Activated effector memory CD4-positive, alpha-beta T cell treated with Interleukin-2 at 50 U/mL for 16 hours (primary cell): ENCODE measurements at places on chromosomes 11 and 22.

GRCh38 chr11:74566146-74566960, 26.0 kb upstream of the POLD3 start:
- no peak for DNase-seq

GRCh38 chr22:49324527-49325491, 502.9 kb downstream of the BRD1 start:
- no peak for DNase-seq

GRCh38 chr11:123581651-123582399, 72.6 kb downstream of the SCN3B start:
- no peak for DNase-seq

GRCh38 chr11:76543006-76543703, 98.3 kb downstream of the EMSY start:
- no peak for DNase-seq

GRCh38 chr22:33601062-33601461, 319.2 kb downstream of the LARGE1 start:
- DNase-seq: no peak

DNA sequence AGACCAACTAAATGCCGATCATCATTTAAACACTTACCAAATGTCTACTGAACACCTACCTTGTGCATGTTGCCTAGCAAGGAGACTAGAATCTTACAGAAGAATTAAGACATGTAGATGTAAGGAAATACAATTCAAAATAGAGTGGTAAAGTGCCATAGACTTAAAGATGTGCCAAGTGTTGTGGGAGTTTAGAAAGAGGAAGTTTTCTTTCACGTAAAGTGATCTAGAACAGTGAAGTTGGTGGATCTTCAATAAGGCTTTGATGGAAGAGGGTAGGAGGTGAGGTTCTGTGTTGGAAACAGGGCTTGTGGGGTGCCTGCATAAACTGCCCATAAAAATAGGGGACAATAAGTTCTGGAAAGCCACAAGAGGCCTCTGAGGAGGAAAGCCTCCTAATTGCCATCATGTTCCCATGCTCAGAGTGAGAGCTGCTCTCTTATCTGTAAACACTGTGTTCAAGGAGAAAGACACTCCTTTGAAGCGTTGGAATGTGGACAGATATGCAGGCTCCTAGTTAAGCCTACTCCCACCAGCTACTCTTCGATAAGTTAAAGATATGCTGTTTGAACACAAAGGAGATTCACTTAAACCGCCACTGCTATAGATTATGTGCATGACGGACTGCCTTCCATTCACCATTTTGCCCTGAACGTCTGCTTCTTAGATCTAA, 66.7 kb downstream of the HSD17B12 start:
- DNase-seq: no peak

DNA sequence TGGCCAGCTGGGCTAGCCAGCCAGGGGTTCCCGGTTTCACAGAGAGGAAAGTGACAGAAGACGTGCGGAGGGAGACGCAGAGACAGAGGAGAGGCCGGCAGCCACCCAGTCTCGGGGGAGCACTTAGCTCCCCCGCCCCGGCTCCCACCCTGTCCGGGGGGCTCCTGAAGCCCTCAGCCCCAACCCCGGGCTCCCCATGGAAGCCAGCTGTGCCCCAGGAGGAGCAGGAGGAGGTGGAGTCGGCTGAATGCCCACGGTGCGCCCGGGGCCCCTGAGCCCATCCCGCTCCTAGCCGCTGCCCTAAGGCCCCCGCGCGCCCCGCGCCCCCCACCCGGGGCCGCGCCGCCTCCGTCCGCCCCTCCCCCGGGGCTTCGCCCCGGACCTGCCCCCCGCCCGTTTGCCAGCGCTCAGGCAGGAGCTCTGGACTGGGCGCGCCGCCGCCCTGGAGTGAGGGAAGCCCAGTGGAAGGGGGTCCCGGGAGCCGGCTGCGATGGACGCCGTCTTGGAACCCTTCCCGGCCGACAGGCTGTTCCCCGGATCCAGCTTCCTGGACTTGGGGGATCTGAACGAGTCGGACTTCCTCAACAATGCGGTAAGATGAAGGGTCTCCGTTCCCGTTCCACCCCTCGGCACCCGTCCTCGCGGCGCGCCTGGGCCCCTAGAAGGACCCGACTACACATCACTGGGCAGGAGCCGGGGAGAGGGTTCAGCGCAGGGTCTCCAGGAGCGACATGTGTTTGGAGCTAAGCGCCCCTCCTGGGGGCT, at the start of gene CREB3L1:
Gene CREB3L1, plus strand, starts transcription at position 41 of the 765 bp plus-strand sequence. Its CDS starts 450 bp downstream, at position 491.
- no peak for DNase-seq

GRCh38 chr11:134244593-134244992, 8.6 kb downstream of the THYN1 start:
- DNase-seq: no peak

GRCh38 chr22:19756288-19757128, 4.1 kb upstream of the TBX1 start:
- DNase-seq: peak; percentile 59

- DNase-seq: no peak
Measured at GRCh38 chr11:10499452-10499851, 41.5 kb downstream of the RNF141 start.

DNA sequence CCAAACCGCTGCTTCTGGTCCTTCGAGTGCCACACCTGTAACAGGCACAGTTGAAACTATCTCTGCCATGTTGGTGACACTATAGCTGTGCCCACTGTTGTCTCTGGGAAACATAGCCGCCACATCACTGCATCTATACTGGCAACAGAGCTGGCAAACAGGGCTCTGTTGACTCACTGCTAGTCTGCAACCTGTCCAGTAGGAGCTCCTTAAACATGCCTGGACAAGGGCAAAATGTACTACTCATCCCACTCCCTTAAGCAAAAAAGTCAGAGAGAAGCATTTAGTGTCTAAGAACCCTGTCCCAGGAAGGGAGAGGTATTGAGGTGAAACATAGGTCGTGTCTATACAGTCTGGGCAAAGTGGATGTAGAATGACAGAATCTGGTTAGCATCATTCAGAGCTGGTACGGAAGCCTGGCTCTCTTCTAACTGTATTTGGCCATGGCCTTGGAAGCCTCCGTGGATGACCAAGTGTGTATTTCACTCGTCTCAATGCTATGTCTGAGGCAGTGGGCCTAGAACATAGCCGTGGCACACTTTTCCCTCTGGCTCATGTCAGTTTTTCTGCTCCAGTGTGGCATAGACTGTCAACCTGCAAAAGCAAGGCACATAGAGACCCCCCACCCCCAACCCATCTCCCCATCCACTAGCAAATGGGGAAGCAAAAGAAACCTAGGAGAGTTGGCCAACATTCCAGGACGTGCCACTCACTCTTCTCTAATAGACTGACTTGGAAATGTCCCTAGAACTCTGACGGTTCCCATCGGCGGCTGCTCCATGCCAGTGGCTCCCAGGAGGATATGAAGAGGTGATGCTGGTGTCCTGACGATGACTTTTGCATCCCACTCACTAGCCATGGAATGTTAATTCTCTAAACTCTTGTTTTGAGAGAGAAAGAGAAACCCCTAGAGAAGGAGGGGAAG, 21.4 kb upstream of the PISD start:
- DNase-seq: no peak

DNA sequence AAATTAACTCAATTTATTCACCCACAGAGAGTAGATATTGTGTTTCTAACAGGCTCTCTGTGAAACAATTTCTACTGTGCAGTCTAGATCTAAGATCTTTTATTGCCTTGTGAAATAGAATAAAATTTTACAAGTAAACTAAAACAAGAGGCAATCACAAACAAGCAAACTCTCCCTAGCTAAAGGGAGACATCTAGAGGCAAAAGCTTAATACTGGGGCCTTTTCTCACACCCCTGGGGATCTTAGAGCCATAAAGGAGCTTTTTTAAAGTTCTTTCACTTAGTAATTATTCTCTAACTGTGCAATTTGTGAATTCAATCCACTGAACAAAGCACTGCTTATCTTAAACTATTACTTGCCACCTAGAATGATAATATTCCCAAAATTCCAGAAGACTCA, 19.7 kb downstream of the ALG9 start:
- no peak for DNase-seq

- peak; percentile 9 for DNase-seq
Measured at GRCh38 chr11:9459667-9460321, 1.0 kb upstream of the ZNF143 start.

GRCh38 chr11:127919206-127920000, 668.0 kb downstream of the ETS1 start:
- DNase-seq: no peak

- DNase-seq: peak; percentile 53
Measured at GRCh38 chr11:75474878-75475766, 42.1 kb upstream of the KLHL35 start.

DNA sequence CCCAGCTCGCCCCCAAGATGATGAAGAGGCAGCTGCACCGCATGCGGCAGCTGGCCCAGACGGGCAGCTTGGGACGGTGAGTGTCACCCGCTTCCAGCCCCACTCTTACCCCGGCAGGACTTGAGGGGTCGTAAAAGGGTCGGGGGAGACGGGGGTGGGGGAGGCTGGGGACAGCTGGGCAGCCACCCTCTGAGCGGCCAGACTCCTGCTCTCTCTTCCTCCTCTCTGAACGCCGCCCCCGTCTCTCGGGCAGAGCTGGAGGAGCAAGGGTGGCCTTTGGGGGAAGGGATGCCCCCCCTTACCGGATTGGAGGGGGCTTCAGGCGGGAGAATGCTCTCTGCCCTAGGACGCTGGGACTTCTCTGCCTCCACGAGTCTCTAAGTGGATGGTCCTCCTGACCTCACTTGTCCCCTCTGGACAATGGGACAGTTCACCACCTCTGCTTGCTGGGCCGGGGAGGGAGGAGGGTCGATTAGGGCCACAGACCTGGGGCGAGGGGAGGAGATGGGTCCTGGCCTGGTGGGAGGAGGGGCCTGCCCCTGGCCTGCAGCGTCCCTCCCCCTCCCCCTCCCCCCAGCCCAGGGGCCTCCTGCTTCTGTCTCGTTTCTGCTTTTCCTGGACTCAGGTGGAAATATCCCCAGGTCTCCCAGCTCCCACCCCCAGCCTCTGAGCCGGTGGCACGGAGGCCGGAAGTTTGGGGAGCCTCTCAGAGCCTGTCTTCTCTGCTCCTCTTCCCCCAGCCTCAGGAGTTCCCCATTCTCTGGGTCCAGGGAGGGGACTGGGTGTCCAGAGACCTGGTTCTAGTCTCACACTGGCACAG, 512 bp downstream of the SH3BP1 start:
- no peak for DNase-seq

DNA sequence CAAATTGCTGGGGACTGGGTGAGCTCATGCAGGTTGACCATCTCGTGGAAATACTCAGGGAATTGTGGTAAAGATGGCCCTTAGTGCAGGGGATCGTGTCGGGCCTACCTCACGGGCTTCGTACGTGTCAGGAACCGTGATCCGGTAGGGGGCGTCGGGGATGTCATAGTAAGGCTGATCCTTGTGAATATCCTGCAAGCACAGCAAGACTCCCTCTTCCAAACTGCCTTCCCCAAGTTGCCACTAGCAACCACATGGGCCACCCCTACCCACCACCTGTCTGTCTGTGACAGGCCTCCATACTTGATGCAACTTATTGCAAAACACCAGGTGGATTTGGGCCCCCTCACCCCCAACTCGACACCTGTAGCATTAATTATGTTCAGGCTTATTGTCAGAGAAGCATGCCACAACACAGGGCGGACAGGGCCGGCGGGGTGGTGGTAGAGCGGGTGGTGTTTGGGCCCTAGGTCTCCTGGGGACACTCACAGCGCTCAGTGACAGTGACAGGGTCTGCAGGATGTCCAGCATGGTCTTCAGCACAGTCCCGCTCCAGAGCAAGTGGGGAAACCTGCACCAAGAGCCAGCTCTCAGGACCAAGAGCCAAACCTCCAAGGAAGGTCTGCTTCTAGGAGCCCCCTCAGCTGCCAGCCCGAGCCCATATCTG, 22.6 kb upstream of the SERPIND1 start:
- DNase-seq: no peak

DNA sequence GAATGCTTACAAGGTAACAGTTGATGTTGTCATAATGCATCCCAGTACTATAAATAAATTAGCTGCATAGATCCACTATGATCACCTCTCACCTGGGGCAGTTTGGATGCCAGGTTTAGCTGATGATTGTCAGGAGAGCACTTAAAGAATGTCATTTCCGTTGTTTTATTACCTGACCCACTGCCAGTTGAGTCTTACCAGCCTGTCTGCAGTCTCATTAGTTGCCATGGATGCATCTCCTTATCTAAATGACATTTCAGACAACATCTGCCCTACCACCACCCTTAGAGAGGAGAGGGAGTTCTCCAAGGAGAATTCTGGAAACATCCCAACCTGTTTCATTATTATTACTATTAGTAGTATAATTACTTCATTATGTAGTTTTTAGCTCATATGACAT, 339.1 kb upstream of the API5 start:
- no peak for DNase-seq

- no peak for DNase-seq
Measured at GRCh38 chr11:27209562-27210005, 153.4 kb downstream of the CCDC34 start.

DNA sequence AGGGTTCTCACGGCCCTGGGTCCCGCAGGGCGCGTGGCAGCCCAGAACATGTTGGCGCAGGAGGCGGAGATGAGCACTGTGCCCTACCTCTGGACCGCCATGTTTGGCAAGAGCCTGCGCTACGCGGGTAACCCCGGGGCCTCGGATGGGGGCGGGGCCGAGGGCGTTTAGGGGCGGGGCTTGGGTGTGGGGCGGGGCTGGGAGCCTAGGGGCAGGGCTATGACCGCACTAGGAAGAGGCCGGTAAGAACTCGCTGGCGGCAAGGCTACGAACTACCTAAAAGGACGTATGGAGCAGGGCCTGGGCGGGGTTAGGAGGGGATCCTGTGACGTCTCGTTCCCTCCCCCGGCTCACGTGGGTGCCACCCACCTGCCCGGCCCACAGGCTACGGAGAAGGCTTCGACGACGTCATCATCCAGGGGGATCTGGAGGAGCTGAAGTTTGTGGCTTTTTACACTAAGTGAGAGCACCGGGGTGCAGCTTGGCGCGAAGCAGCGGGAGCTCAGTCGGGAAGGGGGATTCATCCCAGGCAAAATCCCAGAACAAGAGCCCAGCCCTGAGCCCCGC, 2.8 kb upstream of the LZTR1 start:
- peak; percentile 23 for DNase-seq

DNA sequence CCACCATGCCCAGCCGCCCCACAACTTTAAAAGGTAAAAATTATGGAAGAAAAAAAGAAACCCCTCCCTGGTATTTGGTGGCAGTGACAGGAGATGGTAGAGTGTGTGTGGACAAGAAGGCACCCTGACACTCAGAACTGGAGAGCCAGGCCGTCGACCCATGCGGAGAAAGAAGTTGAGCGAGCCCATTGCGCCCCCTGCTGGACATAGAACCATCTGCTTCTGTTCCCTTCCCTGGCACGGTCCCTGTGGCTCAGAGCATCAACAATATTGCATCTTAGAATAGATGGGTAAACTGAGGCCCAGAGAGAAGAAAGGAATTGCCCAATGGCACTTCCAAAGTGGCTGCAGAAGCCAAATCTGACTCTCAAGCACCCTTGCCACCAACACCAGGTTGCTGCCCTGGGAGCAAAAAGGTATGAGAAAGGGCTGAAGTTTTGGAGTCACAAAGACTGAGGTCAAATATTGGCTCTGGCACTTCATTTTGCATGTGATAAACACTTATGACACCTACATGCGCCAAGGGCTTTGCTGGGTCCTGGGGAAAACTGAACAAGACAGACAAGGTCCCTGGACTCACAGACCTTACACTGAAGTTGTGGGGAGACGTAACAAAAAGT, 8.6 kb downstream of the MRPL11 start:
- peak; percentile 48 for DNase-seq

- peak; percentile 67 for DNase-seq
Measured at GRCh38 chr11:69642913-69643632, 2.1 kb downstream of the CCND1 start.

- no peak for DNase-seq
Measured at GRCh38 chr11:66339162-66339675, 3.0 kb upstream of the RIN1 start.

GRCh38 chr11:66151273-66151672, 81.2 kb downstream of the PACS1 start:
- DNase-seq: no peak

- DNase-seq: no peak
Measured at GRCh38 chr11:14698771-14699170, 55.2 kb downstream of the PDE3B start.
